ENCODE measurements at places on chromosomes 3 and 15.

DNA sequence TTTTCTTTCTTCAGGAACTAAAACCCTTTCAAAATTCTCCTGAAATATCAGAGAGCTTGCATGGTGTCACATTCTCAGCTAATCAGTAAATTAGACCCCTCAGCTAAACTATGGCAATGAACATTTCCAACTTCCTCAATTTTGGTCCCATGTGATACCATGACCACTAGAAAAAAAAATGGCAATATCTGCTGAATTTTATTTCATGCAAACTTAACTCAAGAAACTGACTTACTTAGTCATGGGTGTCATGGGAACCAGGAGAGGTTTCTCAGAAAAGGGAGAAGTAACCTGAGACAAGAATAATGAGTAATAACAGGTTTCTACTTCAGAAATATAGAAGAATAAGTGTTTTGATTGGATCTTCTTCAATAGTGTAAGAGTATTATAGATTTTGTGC, 784.6 kb upstream of the ALCAM start:
- DNase-seq: no peak

DNA sequence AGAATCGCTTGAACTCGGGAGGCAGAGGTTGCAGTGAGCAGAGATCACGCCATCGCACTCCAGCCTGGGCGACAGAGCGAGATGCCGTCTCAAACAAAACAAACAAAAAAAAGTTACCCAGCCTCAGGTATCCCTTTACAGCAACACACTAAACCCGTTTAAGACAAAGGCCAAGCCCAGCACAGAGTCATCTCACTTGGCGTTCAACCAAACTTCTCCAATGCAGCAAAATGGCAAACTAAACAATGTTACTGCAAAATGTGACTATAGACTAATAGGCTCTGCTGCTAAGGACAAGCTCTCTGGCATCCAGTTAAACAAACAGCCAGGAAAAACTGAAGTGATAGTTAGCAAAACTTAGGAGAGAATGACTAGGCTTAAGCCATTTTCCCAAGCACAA, 6.4 kb upstream of the FAM219B start:
- DNase-seq: no peak

DNA sequence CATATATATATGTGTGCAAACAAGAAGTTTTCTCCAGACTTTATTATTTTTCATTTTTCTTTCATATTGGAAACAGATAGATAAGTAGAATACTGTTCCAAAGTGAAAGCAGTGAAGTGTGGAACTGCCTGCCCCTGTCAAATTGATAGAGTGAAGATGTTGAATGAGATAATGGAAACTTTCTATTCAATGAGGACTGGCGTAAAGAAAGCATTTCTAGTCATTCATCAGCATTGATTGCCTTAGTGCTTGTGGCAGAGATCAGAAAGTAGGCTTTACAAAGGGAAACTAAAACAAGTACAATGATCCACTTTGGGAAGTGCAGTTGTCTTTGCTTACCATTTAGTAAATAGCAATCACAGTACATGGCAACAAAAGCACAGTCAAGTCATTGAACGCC, 300.0 kb downstream of the CADM2 start:
- DNase-seq: no peak

- no peak for DNase-seq
Measured at GRCh38 chr3:100416863-100417262, 15.5 kb downstream of the LNP1 start.

- no peak for DNase-seq
Measured at GRCh38 chr3:61565569-61565968, 4.2 kb downstream of the PTPRG start.

DNA sequence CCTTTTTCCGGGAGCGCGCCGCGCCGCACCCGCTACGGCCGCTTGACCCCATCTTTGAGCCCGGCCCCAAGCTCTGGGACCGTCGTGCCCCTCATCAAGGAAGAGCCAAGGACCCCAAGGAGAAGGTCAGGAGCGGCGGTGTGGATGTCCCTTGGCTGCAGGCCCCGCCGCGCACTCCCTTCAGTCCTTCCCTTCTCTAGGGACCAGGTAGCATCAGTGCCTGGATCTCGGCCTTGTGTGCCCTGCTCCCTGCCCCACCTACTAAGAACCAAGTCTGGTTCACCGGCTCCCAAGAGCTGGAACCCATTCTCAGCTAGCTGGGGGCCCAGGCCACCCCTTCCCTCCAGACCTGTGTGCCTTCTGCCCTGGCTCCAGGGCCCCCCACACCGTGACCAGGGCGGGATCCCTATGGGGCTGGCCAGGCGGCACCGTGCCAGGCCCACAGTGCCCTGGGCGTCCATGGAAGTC, 69.3 kb upstream of the CGNL1 start:
- DNase-seq: no peak

GRCh38 chr3:133699467-133699866, 37.7 kb upstream of the TOPBP1 start:
- DNase-seq: no peak

GRCh38 chr3:18424729-18425640, at the start of gene SATB1:
SATB1 (minus strand) TSS chr3:18425339; CDS start chr3:18420967, 4,372 bp downstream.
- peak; percentile 66 for DNase-seq

DNA sequence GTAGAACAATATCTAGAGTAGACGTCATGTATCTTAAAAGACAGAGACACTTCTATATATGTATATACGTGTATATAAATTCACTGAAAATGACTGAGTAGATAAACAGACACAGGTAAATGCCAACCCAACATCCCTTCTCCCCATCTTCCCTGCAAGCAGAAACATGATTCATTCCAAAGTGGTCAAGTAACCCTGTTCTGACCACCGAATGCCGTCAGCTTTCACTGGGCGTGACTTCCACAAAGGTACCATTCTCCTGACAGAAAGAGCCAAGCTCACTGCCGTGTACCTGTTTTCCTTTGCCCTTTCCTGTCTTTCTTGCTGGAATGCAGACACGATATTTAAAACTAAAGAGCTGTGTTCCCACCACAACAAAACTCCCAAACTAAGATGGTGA, 76.7 kb downstream of the TAFA4 start:
- no peak for DNase-seq

DNA sequence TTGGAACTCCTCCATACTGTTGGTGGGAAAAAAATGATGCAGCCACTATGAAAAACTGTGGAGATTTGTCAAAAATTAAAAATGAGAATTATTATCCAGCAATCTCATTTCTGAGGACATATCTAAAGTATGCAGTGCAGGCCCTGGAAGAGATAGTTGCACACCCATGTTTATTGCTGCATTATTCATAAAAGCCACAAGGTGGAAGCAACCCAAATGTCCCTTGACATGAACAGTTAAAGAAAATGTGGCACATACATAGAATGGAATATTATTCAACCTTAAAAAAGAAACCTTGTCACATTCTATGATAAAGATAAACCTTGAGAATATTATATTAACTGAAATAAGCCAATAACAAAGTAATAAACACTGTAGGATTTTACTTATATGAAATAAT, 80.9 kb upstream of the ARHGEF26 start:
- peak; percentile 22 for DNase-seq

DNA sequence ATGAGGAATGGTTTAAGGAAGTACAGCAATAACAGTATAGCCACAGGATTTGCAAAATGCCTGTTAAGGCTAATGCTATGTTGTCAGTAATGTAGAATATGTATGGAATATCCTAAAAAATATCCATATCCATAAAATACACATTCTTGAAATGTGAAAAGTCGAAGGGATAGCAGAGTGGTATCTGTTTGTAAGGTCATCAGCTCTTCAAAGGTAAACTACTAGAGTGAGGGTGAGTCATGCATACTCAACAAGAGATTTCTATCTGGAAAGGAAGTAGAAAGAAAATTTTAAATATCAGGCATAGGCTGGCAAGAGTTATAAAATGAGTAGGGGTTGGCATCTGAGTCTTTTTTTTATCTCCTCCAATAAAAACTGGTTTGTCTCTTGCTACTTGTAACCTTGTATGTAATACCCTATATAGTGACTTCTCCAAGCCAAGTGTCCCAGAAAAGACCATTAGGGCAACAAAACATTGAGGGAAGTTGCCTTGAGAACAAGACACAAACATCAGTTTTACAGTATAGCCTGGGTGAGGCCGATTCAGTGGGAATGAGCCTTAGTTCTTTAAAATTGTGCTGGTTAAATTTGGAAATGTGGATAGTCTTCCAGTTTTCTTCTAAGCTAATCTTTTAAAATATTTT, 103.1 kb downstream of the SPATA16 start:
- no peak for DNase-seq

GRCh38 chr3:156598413-156598812, 43.5 kb upstream of the SSR3 start:
- DNase-seq: no peak

DNA sequence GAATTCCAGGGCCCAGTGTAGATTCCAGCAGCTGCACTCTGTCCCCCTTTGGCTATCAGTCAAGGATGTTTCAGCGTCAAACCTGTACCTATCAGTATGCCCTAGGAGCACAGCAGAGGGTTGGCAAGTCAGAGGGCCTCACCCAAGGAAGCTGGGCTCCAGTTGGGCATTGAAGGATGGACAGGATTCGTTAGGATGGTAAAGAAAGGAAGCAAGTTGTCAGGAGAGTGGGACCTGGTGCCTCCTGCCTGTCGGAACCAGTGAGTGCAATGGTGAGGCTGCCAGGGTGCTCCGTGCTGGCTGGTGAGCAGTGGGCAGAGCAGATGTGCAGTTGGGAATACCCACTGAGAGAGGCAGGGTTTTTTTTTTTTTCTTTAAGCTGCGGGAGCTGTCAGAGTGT, 157.2 kb downstream of the CHDH start:
- no peak for DNase-seq

DNA sequence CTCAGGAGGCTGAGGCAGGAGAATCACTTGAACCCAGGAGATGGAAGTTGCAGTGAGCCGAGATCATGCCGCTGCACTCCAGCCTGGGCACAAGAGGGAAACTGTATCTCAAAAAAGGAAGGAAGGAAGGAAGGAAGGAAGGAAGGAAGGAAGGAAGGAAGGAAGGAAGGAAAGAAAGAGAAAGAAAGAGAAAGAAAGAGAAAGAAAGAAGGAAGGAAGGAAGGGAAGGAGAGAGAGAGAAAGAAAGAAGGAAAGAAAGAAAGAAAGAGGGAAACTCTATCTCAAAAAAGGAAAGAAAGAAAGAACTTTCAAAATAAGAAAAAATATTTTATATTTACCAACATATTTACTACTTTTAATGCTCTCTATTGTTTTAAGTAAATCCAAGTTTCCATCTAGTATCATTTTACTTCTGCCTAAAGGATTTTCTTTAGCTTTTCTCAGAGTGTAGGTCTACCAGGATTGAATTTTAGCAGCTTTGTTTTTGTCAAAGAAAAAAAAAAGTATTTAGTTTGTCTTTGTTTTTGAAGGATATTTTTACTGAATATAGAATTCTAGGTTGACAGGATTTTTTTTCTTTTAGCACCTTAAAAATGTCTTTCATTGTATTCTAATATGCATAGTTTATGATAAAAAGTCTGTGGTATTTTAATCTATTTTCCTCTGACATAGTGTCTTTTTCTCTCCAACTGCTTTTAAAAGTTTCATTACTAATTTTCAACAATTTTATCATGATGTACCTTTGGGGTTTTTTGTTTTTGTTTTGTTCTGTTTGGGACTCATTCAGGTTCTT, 47.2 kb upstream of the CORO2B start:
- DNase-seq: no peak

GRCh38 chr3:97691354-97691753, 73.2 kb upstream of the ARL6 start:
- DNase-seq: no peak

DNA sequence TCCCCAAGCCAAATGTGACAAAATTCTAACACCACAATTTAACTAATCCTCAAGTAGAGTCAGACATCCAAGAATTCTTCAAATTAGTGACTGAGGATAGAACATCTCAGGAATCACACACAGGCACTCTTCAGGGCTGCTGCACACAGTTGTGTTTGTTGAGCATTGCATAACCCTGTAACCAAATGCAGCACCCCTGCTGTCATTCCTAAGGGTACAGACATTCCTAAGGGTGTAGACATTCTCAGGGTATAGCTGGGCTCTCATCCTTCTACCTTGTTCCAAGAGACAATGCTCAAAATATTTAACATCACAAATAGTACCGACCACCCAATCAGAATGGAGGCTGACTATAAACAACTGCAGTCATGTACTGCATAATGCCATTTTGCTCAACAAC, 107.1 kb upstream of the UBE2E2 start:
- DNase-seq: peak; percentile 33

- DNase-seq: no peak
Measured at GRCh38 chr3:43212914-43213611, 73.3 kb upstream of the SNRK start.

DNA sequence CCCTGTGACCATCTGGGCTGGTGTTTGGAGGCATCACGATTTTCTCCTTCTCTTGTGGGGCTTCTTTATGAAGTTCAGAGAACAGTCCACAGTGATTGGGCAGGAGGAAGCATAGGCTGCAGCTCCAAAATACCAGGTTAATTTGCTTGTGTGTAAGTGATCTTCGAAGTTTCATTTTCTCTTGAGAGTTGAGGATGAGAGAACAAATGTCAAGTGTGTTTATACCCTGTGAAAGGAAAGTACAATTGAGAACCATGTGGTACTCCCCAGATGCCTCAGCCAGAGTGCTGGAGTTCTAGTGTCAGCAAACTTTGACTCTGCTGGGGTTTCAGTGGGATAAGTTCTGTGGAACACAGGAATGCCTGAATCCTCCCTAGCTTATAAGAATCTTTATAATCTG, 357.1 kb upstream of the CFAP20DC start:
- no peak for DNase-seq

DNA sequence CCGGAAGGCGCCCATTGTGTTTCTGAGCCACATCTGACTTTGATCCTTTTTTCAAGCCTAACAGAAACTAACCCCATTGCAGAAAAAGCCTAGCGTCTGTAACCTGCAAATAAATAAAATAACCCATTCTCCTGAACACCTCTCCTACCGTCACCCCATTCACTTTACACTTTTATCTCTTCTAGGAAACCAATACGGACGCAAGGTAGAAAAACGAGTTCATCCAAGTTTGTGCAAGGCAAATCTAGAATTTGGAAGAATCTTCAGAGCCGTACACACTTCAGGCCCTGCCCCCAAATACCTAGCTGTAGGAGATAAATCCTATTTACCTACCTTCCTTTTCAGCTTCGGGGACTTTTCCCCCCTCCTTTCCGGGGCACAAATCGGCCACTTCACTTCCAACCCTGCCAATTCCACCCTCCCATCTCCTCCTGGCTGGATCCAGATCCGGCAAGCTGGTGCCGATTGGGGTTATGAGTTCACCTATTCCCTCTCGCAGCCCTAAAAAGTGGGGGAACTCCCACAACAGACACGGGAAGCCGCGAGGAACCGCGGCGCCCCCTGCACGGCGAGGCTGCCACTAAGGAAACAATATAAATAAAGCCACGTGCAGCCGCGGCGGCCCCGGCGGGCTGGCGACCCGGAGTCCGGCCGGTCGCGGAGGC, 987 bp downstream of the PRTG start:
- DNase-seq: no peak

- no peak for DNase-seq
Measured at GRCh38 chr15:63274427-63274826, 3.0 kb upstream of the APH1B start.
